Fibroblast of villous mesenchyme (primary cell): ENCODE measurements at places on chromosomes 2 and 18. TPM values are rescaled to one million over a fixed set of nuclear protein-coding genes. Genes with fewer than 3 reads are reported as not detected.

The FHOD3 gene
- total RNA-seq, result 5.2 TPM in 2 replicates

The AKAIN1 gene
- total RNA-seq, result not detected in 2 replicates

The CNDP1 gene
- total RNA-seq, result not detected in 2 replicates

The NDUFV2 gene
- total RNA-seq, result 115 and 127 TPM in 2 replicates

- peak; percentile 66 for DNase-seq
Observed at GRCh38 chr18:61635901-61636528, 256.8 kb downstream of the RNF152 start.

DNA sequence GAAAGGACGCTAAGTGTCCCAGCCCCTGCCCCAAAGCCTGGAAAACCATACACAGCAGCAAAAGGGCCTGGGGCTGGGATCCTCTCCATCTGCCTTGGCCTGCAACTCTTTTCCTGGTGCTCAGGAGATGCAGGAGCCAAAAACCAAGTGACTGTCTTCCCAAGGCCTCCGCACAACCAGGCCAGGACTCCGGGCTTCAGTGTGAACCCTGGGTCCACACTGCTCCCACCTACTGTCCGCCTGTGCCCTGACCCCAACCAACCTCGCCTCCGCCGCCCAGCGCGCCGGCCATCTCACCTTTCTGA is 1.1 kb downstream of the FEV start:
- DNase-seq, result no peak

GRCh38 chr18:35776473-35776872 is 194.9 kb downstream of the GALNT1 start:
- DNase-seq, result no peak

DNA sequence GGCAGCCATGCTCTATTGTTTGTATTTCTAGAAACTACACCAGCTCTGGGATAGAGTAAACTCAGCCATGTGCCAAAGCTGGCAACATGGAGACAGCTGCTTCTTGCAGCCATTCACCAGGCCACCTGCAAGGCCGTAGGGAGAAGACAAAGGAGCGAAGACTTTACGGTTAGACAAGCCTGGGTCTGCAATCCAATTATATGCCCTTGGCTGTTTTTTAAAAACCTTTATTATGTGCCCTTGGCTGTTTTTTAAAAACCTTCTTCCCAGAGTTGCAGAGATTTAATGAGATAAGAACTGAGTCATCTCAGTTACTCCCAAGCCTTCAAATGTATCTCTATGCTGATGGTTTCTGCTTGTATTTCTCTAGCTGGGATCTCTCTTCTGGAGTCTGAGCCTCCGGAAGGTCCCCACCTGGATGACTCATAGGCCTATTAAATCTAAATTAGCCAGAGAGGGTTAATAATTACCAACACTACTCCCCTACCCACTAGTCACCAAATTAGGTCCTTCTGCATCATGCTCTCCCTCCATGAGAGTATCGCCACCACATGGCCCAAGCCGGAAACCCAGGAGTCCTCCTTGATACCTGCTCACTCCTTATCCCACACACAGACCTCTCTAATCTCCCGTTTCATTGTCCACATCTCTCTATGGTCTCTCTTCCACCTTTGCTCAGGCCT is 17.5 kb upstream of the DPP4 start:
- peak; percentile 62 for DNase-seq

DNA sequence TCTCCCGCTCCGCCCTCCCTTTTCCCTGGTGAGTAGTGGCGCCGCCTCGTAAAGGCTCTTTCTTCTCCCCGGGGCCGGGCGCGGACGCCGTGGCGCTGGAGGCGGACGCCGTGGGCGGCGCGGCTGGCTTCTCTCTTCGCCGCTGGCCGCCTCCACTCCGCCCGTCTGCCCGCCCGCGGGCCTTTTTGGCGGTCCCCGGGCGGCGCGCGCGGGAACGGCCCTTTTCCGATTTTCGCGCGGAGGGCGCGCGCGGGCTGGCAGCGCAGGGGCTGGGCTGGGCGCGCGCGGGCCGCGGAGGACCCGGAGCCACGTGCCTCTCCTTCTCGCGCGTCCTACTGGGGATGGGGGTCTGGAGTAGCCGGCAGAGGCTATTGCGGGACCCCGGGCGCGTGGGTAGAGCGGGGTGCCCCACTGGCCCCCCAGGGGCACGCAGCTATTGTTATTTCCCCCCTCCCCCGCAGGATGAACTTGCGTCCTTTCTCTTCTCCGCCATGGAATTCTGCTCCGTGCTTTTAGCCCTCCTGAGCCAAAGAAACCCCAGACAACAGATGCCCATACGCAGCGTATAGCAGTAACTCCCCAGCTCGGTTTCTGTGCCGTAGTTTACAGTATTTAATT is 472 bp downstream of the SLC20A1 start:
- DNase-seq, result no peak

GRCh38 chr2:42147641-42148274 is 21.4 kb upstream of the EML4 start:
- peak; percentile 90 for DNase-seq
